ENCODE measurements at places on chromosomes 1 and 21. TPM values are rescaled to one million over a fixed set of nuclear protein-coding genes. Genes with fewer than 3 reads are reported as not detected.
A peak's percentile ranks its signal among the peaks of the same experiment; 100 is the strongest.

GRCh38 chr1:213864091-213864490 lies 123.7 kb upstream of the PROX1 start:
- no peaks in the 10 kb centered on the region for H3K27me3 ChIP-seq
- H3K36me3 ChIP-seq: no peaks in the 10 kb centered on the region
- no peak overlapping the region for H3K27ac ChIP-seq
- H3K4me3 ChIP-seq: no peak overlapping the region
- H3K4me1 ChIP-seq: no peaks in the 10 kb centered on the region
- no peak for DNase-seq

DNA sequence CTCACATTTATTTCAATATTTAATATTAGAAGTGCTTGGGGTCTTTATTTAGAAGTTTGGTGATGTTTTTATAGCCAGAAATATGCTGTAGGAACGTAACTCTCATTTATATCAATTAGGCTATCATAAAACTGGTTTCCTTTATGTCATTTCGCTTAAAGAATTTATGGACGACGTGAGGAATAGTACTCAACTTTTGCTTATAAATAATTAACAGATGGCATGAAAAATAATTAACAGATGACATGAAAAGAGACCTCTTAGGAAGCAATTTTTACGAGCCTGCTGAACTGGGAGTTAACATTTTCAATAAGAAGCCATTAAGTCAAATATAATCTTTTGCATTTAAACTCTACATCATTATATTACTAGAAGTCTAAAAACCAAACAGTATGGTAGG lies 123.5 kb downstream of the OLFML2B start:
- H3K4me3 ChIP-seq: no peak overlapping the region
- H3K27me3 ChIP-seq: no peaks in the 10 kb centered on the region
- peaks cover 6% of the 10 kb centered on the region for H3K4me1 ChIP-seq

KCNJ6 gene
- not detected for total RNA-seq

GRCh38 chr1:157628773-157629172 lies 30.9 kb upstream of the FCRL4 start:
- DNase-seq: no peak
- no peaks in the 10 kb centered on the region for H3K4me1 ChIP-seq
- H3K27ac ChIP-seq: no peak overlapping the region
- H3K4me3 ChIP-seq: no peak overlapping the region
- peaks cover 19% of the 10 kb centered on the region for H3K27me3 ChIP-seq

GRCh38 chr1:15625056-15625917 lies 8.0 kb downstream of the DDI2 start:
- peaks cover 36% of the 10 kb centered on the region for H3K4me1 ChIP-seq
- DNase-seq: no peak
- no peaks in the 10 kb centered on the region for H3K27me3 ChIP-seq
- H3K27ac ChIP-seq: peak overlapping the region; percentile 4

DNA sequence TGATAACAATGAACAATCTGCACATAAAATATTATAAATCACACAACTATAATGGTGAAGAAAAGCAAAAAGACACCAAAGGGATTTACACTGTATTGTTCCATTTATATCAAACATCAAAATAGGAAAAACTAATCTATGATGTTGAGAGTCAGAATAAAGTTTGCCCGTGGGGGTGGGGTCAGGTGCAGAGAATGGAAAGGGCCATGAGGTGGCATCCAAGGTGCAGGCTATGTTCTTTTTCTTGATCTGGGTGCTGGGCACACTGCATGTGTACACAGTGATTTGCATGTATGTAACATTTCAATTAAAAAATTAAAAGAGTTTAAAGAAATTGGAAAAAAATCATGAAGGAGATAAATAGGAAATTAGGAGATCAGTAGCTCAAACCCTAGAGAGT lies 127.3 kb downstream of the DSCAM start:
- no peaks in the 10 kb centered on the region for H3K27me3 ChIP-seq
- DNase-seq: no peak
- no peak overlapping the region for H3K27ac ChIP-seq

KCNN3 gene
- total RNA-seq: 0.35 TPM

PRXL2B gene
- total RNA-seq: 42.3 TPM

LRRC53 gene
- not detected for total RNA-seq

GRCh38 chr1:101178341-101178687 lies 58.5 kb upstream of the S1PR1 start:
- H3K4me3 ChIP-seq: peak overlapping the region; percentile 77
- H3K27ac ChIP-seq: peak overlapping the region; percentile 98
- no peak for DNase-seq

- no peak overlapping the region for H3K4me3 ChIP-seq
- DNase-seq: no peak
- H3K27ac ChIP-seq: no peak overlapping the region
- H3K36me3 ChIP-seq: no peaks in the 10 kb centered on the region
- H3K27me3 ChIP-seq: no peaks in the 10 kb centered on the region
- H3K4me1 ChIP-seq: no peaks in the 10 kb centered on the region
These were observed 822.2 kb downstream of the MRPL39 start for GRCh38 chr21:24785033-24785432.

DNA sequence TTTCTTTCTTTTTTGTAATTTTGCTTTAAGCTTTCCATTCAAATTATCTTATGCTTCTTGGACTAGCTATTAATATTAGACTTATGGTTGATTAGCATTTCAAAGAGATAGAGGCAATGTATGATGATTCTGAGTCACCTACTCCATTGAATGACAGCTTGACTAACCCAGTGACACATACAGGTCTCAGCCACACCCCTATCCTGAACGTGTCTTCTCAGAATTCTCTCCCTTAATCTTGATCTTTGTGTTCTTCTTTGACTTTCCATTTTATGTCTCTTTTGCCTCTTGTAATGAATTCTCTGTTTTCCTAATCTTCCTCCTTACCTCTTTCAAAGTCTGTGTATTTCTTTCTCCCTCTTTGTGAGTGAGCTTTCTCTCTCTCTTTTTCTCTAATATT lies 241.1 kb downstream of the PDE4B start:
- no peak overlapping the region for H3K4me3 ChIP-seq
- H3K36me3 ChIP-seq: no peaks in the 10 kb centered on the region

GRCh38 chr21:16004523-16004922 lies 274.7 kb downstream of the USP25 start:
- DNase-seq: no peak
- no peaks in the 10 kb centered on the region for H3K36me3 ChIP-seq
- H3K27me3 ChIP-seq: no peaks in the 10 kb centered on the region
- no peak overlapping the region for H3K4me3 ChIP-seq
- H3K4me1 ChIP-seq: no peaks in the 10 kb centered on the region

DNA sequence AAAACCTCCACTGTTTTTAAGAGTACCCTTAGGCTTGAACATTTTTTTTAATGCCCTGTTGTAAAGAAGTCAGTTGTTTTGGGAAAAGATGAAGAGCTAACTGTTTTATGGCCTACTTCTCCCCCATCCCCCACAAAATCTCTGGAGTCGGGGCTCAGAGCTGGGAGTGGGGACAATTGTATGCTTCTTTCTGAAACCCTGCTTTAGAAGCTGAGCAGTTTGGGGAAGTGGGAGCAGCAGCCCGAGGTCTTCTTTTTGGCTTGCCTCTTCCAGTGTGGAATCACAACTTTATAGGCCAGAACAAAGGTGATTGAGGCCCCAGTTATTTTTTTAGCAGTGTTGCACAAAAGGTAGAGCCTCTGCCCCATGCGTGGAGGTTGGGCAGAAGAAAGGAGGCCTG lies 25.2 kb downstream of the PPP2R5A start:
- DNase-seq: no peak
- H3K27ac ChIP-seq: peak overlapping the region; percentile 45
- no peaks in the 10 kb centered on the region for H3K27me3 ChIP-seq
- peaks cover 19% of the 10 kb centered on the region for H3K4me1 ChIP-seq

- no peak for DNase-seq
- peaks cover 8% of the 10 kb centered on the region for H3K4me1 ChIP-seq
- no peak overlapping the region for H3K4me3 ChIP-seq
- H3K36me3 ChIP-seq: no peaks in the 10 kb centered on the region
These were observed 9.9 kb downstream of the GIPC2 start for GRCh38 chr1:78055565-78056132.

FMO3 gene
- total RNA-seq: not detected

DNA sequence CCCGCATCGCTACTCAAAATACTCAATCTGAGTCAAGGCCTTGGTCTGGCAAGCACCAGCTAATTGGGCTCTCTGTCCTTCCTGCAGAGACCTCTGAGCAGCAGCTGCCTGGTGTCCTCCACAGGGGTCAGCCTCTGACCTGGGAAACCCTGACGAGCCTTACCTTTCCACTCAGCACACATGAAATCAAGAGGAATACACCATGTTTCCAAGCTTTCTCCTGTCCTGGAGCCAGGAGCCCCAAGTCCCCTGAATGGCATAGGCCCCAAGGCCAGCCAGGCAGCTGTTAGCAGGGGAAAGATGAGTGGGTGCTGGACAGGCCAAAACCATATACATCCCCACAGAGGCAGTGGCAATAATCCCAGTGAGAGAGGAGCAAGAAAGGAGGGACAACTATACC lies 27.2 kb upstream of the TSPEAR start:
- no peak overlapping the region for H3K4me3 ChIP-seq
- no peak overlapping the region for H3K27ac ChIP-seq
- H3K36me3 ChIP-seq: no peaks in the 10 kb centered on the region
- peaks cover 2% of the 10 kb centered on the region for H3K4me1 ChIP-seq
- H3K27me3 ChIP-seq: peaks cover 22% of the 10 kb centered on the region
- no peak for DNase-seq

CFAP126 gene
- total RNA-seq: not detected

FCER1G gene
- 0.63 TPM for total RNA-seq

OR2T35 gene
- not detected for total RNA-seq

KRTAP10-11 gene
- total RNA-seq: not detected

CBR3 gene
- 17.2 TPM for total RNA-seq

GRCh38 chr1:233452724-233453123 lies 125.2 kb downstream of the MAP3K21 start:
- H3K4me3 ChIP-seq: no peak overlapping the region
- peaks cover 19% of the 10 kb centered on the region for H3K27me3 ChIP-seq
- no peak for DNase-seq
- H3K27ac ChIP-seq: no peak overlapping the region

EPHX1 gene
- total RNA-seq: 1.6 TPM

- no peak for DNase-seq
- no peaks in the 10 kb centered on the region for H3K36me3 ChIP-seq
- no peaks in the 10 kb centered on the region for H3K4me1 ChIP-seq
- no peaks in the 10 kb centered on the region for H3K27me3 ChIP-seq
- no peak overlapping the region for H3K27ac ChIP-seq
These were observed 83.0 kb upstream of the GNG12 start for GRCh38 chr1:67916140-67916886.

GRCh38 chr1:35572296-35572695 lies 818 bp upstream of the TFAP2E start:
- peaks cover 1% of the 10 kb centered on the region for H3K36me3 ChIP-seq
- peaks cover 36% of the 10 kb centered on the region for H3K27me3 ChIP-seq
- no peak for DNase-seq
- peaks cover 9% of the 10 kb centered on the region for H3K4me1 ChIP-seq

TDRD5 gene
- total RNA-seq: not detected

GRCh38 chr21:16587141-16587581 lies 857.4 kb downstream of the USP25 start:
- DNase-seq: no peak
- H3K4me3 ChIP-seq: no peak overlapping the region
- H3K27me3 ChIP-seq: no peaks in the 10 kb centered on the region
- no peak overlapping the region for H3K27ac ChIP-seq
- no peaks in the 10 kb centered on the region for H3K4me1 ChIP-seq

DNA sequence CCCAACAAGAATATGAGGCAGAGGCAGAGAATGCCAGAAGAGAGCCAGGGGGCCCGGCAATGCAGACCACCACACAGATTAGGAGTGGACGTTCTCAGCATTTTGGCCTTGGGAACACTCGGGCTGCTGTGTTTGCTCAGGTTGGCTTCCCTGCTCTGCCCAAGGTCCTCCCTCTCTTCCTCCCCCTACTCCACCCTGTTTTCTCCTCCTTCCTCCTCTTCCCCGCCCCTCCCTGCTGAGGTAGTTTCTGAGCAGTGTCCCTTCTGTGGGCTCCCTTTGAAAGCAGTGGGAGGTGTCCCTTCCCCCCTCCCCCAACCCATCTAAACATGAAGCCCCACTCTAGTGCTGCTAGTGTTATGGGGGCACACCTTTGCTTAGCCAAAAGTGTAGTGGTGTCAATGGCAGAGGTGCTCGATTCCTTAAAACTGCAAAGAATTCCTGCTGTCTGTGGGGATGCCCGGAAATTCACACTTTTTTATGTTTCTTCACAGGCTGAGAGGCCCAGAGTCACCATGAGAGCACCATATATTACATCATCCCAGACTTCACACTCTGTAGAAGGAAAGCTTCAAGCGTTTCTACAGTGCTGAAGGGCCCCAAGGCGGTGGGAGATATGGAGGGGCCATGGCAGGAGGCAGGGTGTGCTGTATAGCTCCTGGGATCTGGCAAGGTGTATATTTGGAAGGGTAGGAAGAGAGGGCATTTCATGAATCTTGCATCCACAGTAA lies at the start of gene HHIPL2:
Gene HHIPL2, minus strand, starts transcription at position 161 of the 728 bp plus-strand sequence. Its CDS starts 60 bp downstream, at position 101.
- H3K4me3 ChIP-seq: no peak within 1 kb of the TSS
- peak; percentile 37 for DNase-seq
- no peaks in the 10 kb centered on the region for H3K4me1 ChIP-seq
- no peaks in the 10 kb centered on the region for H3K36me3 ChIP-seq

DNA sequence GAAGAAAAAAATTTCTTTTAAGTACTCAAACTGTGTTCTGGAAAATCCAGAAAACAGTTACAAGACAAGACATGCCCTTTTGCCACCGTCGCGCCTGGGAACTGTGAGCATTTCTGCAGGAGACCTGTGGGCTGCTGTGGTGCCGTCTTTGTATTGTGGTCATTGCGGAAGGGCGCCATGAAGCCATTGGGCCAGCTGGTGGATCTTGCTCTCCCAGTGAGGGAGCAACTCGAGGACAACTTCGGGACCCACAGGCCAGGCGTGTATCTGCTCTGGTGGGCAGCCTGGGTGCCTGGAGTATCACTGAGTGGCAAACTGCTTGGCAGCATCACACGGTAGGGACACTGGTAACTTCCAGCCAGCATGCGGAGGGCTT lies 3.8 kb upstream of the THEMIS2 start:
- H3K4me1 ChIP-seq: peaks cover 42% of the 10 kb centered on the region
- no peaks in the 10 kb centered on the region for H3K27me3 ChIP-seq
- H3K4me3 ChIP-seq: peak overlapping the region; percentile 78
- peak overlapping the region; percentile 91 for H3K27ac ChIP-seq
- no peak for DNase-seq

DNA sequence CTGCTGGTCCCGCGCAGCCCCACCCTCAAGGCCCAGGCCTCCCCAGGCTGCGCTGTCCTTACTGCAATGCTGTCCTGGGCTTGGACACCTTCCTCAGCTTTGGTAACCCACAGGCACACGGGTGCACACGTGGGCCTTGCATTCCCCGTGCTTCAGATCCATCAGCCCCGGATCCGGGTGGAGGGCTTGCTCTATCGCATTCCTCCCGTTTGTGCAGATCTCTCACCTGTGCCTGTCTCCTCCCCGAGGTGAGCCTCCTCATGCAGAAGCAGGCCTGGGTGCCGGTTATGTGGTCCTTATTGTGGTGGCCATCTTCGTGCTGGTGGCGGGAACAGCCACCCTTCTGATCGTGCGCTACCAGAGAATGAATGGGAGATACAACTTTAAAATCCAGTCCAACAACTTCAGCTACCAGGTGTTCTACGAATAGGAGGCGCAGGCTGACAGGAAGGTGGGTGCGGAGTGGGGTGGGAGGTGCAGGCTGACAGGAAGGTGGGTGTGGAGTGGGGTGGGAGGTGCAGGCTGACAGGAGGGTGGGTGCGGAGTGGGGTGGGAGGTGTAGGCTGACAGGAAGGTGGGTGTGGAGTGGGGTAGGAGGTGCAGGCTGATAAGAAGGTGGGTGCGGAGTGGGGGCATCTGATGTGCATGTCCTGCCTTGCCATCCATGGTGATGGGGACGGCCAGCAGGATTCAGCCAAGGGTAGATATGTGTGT lies 66.2 kb downstream of the UMODL1 start:
- H3K4me3 ChIP-seq: no peak overlapping the region
- H3K4me1 ChIP-seq: no peaks in the 10 kb centered on the region
- H3K36me3 ChIP-seq: no peaks in the 10 kb centered on the region
- H3K27me3 ChIP-seq: no peaks in the 10 kb centered on the region
- no peak for DNase-seq

FAM72D gene
- 7.5 TPM for total RNA-seq

CASQ1 gene
- total RNA-seq: not detected

Measured in activated CD4-positive, alpha-beta T cell treated with anti-CD3 and anti-CD28 coated beads, Interleukin-2, amount 10 ng/mL, durations not matched to agents 24 days and 14 days (primary cell).